NCI-H1436 treated with DMSO at 0.1 percent for 48 hours (cell line): ENCODE measurements at places on chromosomes 13 and 19.

DNA sequence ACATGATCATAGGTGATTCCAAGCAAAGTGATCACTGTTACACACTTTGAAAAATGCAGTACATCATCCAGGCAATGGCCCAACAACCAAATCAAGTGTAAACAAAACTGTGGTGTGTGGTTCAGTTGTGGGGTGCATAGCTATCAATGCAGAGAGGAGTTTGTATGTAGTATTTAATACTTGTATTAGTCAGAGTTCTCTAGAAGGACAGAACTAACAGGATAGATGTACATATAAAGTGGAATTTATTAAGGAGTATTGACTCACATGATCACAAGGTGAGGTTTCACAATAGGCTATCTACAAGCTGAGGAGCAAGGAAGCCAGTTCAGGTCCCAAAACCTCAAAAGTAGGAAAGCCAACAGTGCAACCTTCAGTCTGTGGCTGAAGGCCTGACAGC, 249.3 kb upstream of the HTR2A start:
- no peak for DNase-seq

DNA sequence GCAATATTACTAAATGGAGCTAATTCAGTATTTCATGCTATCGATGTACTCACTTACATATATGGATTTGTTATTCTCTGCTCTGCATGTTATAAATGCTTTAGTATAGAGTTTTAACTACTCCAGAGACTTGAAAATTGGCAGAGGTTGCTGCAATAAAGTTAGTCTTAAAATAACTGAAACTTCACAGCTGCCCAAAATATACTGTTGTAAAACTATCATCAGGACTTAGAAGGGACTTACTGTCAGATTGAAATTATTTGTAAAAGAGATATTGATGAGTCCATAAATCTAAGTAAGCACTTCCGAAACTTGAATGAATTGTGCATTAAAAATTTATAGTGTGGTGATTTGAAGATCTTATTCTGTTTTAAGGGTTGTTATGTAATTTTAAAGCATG, 1178.2 kb upstream of the PCDH20 start:
- DNase-seq: no peak

DNA sequence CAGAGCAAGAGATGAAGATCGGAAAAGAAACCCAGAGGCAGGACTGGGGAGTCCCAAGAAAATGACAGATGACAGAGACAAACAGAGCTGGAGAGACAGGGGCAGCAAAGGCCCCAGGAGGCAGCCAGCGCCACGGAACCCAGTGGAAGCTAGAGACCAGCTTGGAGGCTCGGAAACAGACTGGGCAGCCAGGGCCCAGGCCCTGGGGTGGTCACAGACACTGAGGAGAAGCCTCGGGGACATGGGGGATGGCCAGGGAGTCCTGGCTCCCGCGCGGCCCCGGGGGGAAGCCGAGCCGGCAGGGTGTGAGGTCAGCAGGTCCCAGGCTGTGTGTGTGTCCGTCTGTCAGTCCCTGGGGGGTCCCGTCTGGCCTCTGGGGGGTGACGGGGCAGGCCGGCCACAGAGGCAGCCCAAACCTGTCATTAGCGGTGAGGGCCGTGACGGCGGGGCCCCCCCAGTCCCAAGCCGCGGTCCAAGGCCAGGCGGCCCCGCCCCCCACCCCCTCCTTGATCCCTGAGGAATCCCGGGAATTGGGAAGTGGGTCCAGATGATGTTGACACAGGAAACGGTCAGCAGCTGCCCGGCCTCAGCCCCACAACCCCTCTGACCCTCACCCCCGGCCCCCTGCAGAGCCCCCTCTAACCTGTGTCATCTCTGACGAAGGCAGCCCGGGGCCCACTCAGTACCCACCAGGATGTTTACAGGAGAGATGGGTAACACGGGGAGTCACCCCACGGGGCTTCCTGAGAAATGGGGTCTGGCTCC, 2.5 kb upstream of the TMEM190 start:
- DNase-seq: no peak

DNA sequence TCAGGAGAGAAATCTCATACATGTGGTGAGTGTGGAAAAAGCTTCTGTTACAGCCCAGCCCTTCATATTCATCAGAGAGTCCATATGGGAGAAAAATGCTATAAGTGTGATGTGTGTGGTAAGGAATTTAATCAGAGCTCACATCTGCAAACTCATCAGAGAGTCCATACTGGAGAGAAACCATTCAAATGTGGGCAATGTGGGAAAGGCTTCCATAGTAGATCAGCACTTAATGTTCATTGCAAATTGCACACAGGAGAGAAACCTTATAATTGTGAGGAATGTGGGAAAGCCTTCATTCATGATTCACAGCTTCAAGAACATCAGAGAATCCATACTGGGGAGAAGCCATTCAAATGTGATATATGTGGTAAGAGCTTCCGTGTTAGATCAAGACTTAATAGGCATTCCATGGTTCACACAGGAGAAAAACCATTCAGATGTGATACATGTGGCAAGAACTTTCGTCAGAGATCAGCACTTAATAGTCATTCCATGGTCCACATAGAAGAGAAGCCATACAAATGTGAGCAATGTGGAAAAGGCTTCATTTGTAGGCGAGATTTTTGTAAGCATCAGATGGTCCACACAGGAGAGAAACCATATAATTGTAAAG, 15.2 kb downstream of the ZNF221 start:
- DNase-seq: no peak

DNA sequence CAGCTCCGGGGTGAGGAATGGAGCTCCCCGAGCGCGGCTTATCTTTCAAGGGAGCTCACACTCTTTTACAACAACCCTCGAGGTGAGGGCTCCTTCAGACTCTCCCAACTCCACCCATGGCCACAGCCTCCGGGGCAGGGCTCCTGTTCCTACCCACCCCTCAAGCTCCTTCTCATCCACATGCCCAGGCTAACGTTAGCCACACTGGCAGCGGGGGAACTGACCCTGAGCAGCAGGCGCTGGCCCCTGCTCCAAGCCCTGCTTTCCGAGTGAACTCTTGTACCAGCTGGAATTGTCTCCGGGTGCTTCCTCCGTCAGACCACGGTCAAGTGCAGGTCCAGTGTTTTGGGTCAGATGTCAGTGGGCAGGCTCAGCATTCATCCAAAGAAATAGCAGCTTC, 89.4 kb downstream of the ANKRD10 start:
- DNase-seq: no peak

- no peak for DNase-seq
Measured at GRCh38 chr13:72963762-72964161, 95.0 kb upstream of the KLF5 start.
